ENCODE measurements at places on chromosomes 5 and 9. TPM values are rescaled to one million over a fixed set of nuclear protein-coding genes. Genes with fewer than 3 reads are reported as not detected.

KCNV2 gene
- total RNA-seq: not detected

ACTBL2 gene
- not detected for total RNA-seq

GRCh38 chr5:176541338-176542134, 4.3 kb upstream of the RNF44 start:
- peak; percentile 91 for DNase-seq
- peaks cover 13% of the 10 kb centered on the region for H3K4me1 ChIP-seq
- peaks cover 2% of the 10 kb centered on the region for H3K36me3 ChIP-seq
- H3K27me3 ChIP-seq: no peaks in the 10 kb centered on the region

ECM2 gene
- not detected for total RNA-seq

- H3K4me1 ChIP-seq: peaks cover 2% of the 10 kb centered on the region
- no peaks in the 10 kb centered on the region for H3K27me3 ChIP-seq
- H3K27ac ChIP-seq: no peak overlapping the region
These were observed 61.2 kb downstream of the ELL2 start for GRCh38 chr5:95900383-95900958.

Measured in H9 (cell line).